ENCODE measurements at places on chromosomes 1 and 21.

DNA sequence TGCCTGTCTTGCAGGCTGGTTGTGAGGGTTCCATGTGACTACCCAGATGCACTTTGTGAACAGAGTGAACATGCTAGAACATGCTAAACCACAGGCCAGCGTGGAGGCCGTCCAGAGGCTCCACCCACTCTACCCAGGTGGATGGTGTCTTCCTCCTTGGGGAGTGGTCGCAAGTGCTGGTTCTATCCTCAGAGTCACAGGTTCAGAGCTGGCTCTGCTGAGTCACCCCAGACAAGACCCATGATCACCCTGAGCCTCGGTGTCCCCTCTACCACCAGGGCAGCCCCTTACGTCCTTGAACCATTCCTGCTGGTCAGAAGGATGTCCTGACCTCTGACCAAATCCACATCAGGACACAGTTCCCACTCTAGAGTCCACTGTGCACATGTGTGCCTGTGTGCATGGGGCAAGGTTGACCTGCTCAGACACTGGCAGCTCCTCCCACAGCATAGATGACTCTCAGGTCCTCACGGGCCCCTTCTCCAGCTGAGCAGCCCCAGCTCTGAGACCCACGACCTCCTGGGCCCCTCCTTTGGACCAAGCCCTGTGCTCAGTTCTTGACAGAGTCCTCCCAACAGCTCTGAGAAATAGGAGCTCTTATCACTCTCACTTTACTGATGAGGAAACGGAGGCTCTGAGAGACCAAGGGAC, 391.8 kb downstream of the MATN1 start:
- DNase-seq: no peak

DNA sequence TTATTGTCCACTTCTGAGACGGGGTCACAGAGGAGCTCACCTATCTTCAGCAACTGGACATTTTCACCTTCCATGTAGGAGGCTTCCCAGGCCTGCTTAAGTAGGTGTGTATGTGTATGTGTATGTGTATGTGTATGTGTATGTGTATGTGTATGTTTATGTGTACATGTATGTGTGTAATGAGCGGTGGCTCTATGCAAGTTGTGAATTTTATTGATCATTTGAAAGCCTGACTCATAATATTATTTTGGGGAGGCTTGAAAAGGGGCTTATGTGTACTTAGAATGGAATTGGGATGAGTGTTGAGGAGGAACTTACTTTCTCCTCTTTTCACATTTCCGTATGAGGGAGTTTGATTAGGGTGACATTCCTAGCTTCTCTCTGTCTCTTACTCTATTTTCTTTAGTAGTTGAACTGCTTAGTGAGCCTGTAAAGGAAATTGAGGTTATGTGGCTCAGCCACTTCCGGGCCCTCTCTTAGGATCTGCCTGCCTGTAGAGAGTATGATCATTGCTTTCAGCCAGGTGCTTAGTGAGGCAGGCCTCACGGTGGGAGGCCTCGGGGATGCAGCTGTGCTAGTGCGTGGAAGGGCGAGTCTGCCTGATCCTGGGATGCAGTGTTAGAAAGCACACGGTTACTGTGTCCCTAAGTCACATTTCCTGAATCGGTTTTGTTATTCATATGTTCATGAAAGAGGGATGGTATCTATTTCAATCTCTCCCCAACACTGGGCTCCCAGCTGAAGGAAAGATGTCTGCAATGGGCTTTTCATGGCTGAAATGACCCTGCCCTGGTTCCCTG, 61.0 kb downstream of the IER5 start:
- DNase-seq: no peak

- no peak for DNase-seq
Measured at GRCh38 chr1:185734929-185735700, 924 bp downstream of the HMCN1 start.

GRCh38 chr1:46001081-46001785, 131.2 kb downstream of the PIK3R3 start:
- no peak for DNase-seq

GRCh38 chr1:153578936-153579335, 13.3 kb upstream of the S100A2 start:
- no peak for DNase-seq

DNA sequence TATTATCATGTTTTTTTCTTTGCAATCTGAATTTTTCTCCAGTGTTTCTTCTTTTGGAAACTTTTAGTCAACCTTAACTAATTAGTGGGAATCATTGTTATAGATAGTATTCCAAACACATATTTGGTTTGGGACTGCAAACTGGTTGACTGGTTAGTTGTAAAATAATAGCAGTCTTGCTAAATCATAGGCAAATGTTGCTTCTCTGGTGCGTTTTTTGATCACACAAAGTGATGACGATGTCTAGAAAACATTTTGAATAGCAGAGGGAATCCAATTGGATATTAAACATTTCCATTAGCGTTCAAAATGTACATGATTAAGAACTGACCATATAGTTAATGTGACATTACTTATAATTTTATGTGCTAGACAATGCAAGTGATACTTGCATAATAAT, 4.5 kb downstream of the DNAJB4 start:
- DNase-seq: no peak

GRCh38 chr1:45623972-45624371, at the start of gene CCDC17:
Gene CCDC17, minus strand, starts transcription at chr1:45624054. Its CDS starts 145 bp downstream, at chr1:45623909.
- DNase-seq: no peak

DNA sequence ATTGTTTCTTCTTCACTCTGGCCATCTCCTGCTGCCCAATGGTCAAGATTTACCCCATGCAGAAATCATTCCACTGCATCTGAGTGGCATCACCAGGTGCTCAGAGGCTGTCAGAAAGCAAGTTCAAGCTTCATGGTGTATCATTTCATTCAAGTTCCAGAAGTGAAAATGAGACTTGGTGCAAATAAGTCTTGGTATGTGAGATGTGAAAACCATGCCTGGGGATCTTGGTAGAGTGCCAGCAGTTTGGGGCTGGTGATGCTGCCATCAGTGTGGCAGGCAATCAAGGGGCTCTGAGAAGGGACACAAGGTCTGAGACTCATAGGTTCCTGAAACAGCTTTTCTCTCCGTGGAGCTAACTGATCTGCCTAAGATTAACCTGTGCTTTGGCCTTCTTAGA, 52.0 kb downstream of the CD2 start:
- no peak for DNase-seq

- DNase-seq: no peak
Measured at GRCh38 chr1:211750599-211750998, 75.2 kb upstream of the NEK2 start.

- DNase-seq: no peak
Measured at GRCh38 chr21:16137106-16137505, 407.3 kb downstream of the USP25 start.

DNA sequence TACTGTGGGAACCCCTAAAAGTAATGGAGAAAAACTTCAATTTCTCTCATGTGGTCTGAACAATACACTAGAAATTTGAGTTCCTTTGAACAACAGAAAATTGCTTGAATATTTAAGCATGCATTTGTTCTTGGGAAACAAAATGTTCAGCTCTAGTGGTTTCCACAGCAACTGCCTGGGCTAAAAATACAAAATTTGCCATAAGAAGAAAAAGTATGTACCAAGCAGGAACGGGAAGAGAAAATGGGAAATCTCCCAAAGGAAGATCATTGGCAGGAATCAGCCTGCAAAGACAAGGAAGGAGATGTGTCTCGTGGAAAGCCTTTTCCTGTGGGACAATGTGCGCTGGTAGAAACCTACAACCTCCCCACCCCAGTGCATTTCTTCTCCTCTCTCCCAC, 119.0 kb upstream of the DPT start:
- DNase-seq: no peak

GRCh38 chr1:231926933-231927332, 300.3 kb downstream of the DISC1 start:
- no peak for DNase-seq

GRCh38 chr1:209155546-209155945, 428.0 kb upstream of the CAMK1G start:
- DNase-seq: no peak

DNA sequence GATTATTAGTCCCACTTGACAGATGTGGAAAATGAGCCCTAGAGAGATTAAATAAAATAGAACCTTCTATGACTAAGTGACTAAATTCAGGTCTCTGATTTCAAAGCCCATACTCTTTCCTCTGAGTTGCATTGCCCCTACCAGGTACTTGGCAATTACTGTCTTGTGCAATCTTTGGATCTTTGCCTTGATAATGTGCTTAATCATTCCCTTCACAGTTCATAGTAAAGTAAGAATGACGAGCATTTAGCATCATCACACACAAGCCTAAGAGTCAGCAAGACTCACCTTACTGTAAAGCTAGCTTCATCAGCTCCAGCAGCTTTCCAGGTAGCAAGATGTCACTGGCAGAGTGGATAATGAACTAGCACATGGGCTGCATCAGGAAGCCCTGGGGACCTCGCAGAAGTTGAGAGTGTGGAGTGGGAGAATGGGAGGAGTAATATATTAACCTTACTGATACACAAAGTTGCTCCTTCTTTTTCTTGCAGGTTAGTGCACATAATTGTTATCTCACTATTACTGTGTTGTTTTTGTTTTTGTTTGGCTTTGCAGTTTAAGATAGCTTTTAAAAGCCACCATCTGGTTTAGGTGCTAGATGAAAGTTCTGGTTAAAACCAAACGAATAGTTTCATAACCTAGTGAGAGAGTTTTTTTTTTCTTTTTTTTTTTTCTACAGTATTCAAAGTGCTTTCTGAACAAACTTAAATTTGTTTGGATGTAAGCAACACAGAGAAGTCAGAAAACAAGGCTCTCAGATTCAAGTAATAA, 71.8 kb downstream of the PBX1 start:
- no peak for DNase-seq

DNA sequence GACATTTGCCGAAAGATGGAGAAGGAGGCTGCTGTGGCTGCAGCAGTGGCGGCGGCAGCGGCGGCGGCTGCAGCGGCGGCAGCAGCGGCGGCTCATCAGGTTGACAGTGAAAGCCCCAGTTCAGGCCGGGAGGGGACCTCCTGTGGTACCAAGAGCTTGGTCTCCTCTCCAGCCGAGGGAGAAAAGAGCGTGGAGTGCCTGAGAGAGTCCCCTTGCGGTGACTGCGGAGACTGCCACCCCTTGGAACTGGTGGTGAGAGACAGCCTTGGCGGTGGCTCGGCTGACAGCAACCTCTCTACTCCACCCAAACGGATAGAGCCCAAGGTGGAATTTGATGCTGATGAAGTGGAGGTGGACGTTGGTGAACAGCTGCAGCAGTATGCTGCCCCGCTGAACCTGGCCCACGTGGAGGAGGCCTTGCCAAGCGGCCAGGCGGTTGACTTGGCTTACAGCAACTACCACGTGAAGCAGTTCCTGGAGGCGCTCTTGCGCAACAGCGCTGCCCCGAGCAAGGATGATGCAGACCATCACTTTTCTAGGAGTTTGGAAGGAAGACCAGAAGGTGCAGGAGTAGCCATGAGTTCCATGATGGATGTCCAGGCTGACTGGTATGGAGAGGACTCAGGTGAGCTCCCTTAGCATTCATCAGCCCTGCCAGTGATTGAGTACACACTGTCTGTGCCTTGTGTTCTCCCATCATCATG, 6.3 kb downstream of the ZBTB8B start:
- DNase-seq: no peak

GRCh38 chr1:180734366-180734765, 102.5 kb downstream of the XPR1 start:
- no peak for DNase-seq

- no peak for DNase-seq
Measured at GRCh38 chr1:232196042-232196441, 433.9 kb downstream of the SIPA1L2 start.

GRCh38 chr1:236122176-236122575, 20.2 kb upstream of the GPR137B start:
- DNase-seq: no peak

- no peak for DNase-seq
Measured at GRCh38 chr1:9166289-9167235, 37.7 kb upstream of the GPR157 start.

DNA sequence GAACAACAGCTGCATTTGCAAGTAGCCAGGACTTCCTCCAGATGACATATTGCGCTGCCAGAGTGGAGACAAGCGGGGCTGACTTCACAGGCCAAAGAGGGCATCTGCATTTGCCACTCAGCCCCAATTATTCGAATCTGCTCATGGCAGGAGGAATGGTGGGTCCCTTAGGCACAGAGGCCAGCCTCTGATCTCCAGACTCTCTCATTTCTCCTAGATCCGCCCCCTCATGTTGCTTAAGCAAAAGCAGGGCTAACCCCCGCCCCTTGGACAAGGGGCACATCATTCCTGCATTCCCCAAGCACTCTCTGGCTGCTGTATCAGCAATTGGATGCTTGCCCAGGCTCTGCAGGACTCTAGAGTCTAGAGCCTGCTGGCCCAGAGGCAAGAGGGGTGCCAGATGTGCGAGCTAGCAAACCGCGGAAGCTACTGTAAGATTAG, 262.4 kb downstream of the ST6GALNAC3 start:
- DNase-seq: no peak

DNA sequence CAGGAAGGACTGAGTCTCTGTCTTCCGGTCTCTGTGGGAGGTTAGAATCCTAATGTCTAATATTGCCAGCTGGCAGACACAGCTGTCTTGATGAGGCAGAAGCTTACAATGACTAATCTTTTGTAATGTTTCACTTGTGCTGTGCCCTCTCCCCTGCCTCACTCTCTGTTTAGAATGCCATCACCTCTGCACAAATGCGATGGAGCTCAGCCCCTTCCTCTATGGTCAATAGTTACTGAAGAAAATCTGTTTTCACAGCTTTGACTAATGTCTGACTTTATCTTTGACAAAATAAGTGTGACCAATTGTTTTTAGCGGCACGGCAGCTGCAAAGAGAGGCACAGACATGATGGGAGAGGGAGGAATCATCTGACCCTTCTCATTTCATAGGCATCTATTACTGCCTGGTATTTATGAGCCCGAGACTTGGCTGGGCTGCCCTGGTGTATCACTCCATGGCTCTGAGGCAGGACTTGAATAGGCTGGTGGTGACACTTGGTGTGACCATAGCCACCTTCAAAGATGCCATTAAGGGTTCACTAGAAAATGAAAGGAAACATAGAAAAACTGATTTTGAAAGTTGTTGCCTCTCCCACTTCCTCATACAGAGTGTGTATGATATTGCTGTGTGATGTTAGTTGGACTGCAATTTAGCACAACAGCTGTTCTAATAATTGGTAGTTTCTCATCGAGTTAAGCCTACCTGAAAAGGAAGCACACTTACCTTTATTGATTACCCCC, 163.2 kb upstream of the NBPF11 start:
- DNase-seq: no peak

DNA sequence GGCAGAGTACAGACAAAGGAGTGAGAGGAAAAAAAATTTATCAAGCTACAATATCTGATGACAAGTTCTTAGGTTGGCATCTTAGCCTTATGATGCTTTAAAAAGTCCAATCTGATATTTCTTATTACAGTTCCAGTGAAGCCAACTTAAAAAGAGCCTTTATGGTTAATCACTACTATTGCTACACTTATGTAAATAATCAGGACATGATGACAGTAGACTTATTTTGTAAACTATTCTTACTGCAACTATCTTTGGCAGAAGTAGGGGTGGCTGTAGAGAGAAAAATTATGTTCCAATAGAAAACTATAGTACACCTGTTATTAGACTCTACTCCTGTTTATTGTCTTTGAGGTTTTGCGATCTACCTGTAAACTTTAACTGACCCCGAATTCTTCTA, 25.8 kb upstream of the NUF2 start:
- DNase-seq: no peak

DNA sequence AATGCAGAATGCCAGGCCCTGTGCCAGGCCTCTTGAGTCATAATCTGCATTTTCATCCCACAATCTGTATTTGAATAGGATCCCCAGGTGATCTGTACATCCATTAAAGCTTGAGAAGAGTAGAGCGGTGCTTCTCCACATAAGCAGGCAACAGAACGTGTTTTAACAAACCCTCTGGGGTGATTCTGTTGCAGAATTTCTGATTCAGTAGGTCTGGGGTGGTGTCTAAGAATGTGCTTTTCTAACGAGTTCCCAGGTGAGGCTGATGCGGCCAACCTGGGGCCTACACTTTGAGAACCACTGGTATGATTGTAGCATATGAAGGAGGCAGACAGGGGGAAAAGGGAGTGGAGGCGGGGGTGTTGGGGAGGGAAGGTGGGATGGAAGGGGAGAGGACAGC, 78.4 kb upstream of the POU3F1 start:
- no peak for DNase-seq
